NCI-H748 treated with DMSO at 0.1 percent for 48 hours (cell line): ENCODE measurements at places on chromosomes 11 and 22.

DNA sequence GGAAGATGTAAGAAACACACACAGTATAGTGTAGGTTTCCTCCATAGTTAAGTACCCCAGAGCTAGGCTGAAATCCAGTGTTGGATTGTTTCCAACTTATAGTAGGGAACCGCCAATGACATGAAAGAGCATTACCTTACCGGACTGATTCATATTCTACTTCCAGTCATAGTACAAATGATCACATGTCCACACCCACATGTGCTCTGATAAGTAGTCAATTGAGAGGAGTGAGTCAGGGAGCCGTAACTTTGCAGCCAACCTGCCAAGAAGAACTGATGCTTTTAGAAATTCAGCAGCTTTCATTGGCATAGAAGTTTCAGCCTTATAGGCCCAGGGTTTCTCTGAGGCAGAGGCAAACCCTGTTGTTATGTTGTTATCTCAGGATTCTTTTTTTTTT, 240.6 kb downstream of the ETS1 start:
- no peak for DNase-seq

- no peak for DNase-seq
Observed at GRCh38 chr11:122646549-122647340, 8.8 kb upstream of the UBASH3B start.

GRCh38 chr11:18671246-18671645, 27.3 kb upstream of the TMEM86A start:
- no peak for DNase-seq

DNA sequence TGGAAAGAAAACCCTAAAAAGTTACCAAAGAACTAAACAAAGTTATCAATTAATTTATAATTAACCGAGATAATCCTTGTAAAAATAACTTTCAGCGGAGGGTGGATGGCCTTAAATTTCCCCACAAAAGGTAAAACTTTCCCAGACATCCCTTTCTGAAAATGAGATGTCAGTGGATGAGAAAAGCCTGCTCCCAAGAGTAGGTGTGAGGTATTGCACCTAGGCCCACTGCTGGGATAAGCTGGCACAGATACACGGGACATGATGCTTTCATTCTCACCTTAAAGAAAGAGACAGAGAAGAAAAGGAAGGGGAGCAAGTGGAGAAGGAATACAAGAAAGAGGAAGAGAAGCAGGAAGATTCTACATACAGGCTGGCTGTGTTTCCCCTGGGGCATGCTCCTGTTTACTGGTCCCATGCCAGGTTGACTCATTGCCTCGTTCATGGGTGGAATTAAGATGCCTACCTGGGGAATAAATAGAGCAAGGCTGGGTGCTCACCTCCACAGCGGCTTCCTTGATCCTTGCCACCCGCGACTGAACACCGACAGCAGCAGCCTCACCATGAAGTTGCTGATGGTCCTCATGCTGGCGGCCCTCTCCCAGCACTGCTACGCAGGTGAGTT, at the start of gene SCGB2A2:
Gene SCGB2A2 (plus strand): TSS at position 505 of the 625 bp plus-strand sequence. CDS start 59 bp downstream, at position 564.
- DNase-seq = no peak

DNA sequence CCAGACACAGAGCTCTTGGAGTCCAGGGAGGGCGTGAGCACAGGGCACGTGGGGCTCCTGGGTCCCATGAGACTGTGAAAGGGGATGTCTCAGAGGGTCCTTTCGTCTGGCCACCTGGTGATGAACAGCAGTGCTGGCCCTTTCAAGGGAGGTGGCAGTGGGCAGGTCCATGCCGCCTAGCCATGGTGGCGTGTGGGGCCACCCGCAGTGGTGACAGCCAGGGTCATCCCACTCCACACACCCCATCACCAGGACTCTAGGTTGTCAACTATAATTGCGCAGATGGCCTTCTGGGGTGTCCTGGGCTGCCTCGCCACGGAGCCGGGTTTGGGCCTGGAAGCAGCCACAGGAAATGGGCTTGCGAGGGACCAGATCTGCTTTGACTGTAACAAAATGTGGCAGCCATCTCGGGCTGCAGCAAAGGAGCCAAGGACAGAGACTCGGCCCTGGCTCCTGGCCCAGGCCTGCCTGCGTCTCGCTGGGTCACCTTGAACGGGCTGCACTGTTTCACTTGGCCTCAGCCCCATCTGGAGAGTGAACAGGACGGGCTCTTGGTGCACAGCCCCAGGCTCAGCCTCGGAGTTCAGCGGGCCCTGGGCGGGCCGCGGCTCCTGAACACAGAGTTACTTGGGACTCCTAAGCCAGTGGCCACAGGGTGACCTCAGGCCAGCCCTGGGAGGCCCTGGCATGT, 1350.5 kb downstream of the BRD1 start:
- DNase-seq = no peak

- DNase-seq = peak; percentile 14
Observed at GRCh38 chr11:20162824-20163782, 2.8 kb upstream of the DBX1 start.

DNA sequence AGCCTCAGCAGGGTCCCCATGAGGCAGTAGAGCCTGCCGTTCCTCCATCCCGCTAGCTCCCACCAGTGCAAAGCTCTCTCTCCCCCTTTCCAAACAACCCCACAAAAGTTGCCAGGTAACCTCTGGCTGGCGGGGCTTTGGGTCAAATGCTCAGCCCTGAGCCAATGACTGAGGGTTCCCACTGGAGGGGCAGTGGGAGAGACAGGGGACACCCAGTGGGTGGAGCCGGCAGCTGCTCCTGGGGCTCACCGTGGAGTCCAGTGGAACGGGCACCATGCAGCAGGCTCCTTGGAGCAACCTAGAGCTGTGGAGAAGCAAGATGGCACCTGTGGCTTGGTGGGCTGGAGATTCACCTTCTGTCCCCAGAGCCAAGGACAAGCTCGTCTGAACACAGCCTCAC, 25.0 kb upstream of the PPARA start:
- DNase-seq = no peak

GRCh38 chr11:63343130-63343529, 26.5 kb upstream of the SLC22A9 start:
- no peak for DNase-seq

GRCh38 chr11:10379426-10379825, 74.6 kb downstream of the ADM start:
- DNase-seq = no peak

DNA sequence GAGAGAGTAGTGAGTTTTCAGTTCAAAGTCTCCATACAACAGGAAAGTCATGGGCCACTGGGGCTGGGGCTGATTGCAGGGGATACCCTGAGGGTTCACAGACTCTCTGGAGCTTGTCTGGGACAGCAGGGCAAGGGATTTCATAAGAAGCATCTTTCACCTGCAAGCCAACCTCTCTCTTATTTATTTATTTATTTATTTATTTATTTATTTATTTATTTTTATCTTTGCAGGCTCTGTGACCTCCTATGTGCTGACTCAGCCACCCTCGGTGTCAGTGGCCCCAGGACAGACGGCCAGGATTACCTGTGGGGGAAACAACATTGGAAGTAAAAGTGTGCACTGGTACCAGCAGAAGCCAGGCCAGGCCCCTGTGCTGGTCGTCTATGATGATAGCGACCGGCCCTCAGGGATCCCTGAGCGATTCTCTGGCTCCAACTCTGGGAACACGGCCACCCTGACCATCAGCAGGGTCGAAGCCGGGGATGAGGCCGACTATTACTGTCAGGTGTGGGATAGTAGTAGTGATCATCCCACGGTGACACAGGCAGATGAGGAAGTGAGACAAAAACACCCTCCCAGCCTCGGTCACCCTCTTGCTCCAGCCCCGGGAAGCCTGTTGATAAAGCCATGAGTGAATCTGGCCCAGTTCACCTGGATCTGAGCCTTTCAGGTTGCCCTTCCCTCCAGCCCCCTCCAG, 68.4 kb downstream of the GGTLC2 start:
- DNase-seq = no peak
